ENCODE measurements at places on chromosomes 12 and 14. TPM values are rescaled to one million over a fixed set of nuclear protein-coding genes. Genes with fewer than 3 reads are reported as not detected.

The BHLHE41 gene
- 79.8 TPM for total RNA-seq

GRCh38 chr14:50528000-50528399, 4.4 kb downstream of the MAP4K5 start:
- no peak for DNase-seq

The ENDOU gene
- total RNA-seq: not detected

DNA sequence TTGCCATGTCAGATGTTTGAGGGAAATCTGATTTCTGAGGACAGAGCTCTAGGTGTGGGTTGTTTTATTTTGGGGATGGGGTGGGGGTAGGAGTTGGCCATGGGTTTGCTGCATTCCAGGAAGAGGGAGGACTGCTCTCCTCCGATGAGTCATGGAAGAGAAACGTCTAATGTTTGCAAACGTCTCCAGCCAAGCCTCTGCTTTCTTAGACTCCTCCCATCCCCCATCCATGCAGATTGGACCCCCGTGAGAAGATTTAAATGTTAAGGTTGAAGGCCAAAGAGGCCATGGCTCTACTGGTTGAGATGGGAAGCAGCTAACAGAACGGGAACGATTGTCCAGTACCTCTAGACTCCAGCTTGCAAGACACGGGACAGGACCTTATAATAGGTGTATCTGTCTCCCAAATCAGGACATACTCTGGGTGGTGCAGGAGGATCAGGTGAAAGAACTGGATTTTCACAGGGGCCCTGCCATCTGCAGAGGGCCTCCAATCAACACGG, 11.4 kb upstream of the ATP2A2 start:
- peak; percentile 36 for DNase-seq

The LRRC74A gene
- not detected for total RNA-seq

- peak; percentile 64 for DNase-seq
Observed at GRCh38 chr12:113244047-113244460, 22.8 kb downstream of the TPCN1 start.

GRCh38 chr14:54462048-54462447, 20.9 kb upstream of the CNIH1 start:
- DNase-seq: no peak

The SVOP gene
- total RNA-seq: 0.03 TPM

GRCh38 chr14:63276492-63277342, 42.0 kb downstream of the GPHB5 start:
- peak; percentile 34 for DNase-seq

The KRR1 gene
- total RNA-seq: 12.1 TPM

GRCh38 chr12:74816398-74817175, 279.0 kb downstream of the ATXN7L3B start:
- no peak for DNase-seq

The PZP gene
- total RNA-seq: not detected

The LRP6 gene
- total RNA-seq: 32.2 TPM

DNA sequence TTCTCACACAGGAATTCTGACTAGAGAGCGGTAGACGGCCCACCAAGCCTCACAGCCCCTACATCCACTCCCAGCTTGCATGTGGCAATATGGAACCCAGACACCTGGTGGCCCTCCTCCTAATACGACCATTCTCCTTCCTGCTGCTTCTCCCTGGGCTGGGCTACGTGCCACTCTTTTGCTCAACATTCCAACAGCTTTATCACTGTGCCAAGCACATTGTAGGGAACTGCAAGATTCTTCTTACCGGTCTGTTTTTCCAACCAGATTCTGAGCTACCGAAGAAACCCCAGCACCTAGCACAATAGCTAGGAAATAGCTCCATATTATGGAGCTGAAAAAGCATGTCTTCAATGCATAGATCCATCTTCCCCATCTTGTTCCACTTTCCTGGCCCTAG, 58.1 kb downstream of the STXBP6 start:
- DNase-seq: no peak
